ENCODE measurements at places on chromosomes 2 and 18. TPM values are rescaled to one million over a fixed set of nuclear protein-coding genes. Genes with fewer than 3 reads are reported as not detected.
A peak's percentile ranks its signal among the peaks of the same experiment; 100 is the strongest.

Gene FSHR
- not detected for total RNA-seq

Gene GAREM1
- total RNA-seq: 18.7 TPM

GRCh38 chr2:148965623-148966437 is 72.7 kb upstream of the LYPD6B start:
- H3K4me3 ChIP-seq: no peak overlapping the region
- H3K27me3 ChIP-seq: no peaks in the 10 kb centered on the region
- no peak for DNase-seq
- no peaks in the 10 kb centered on the region for H3K4me1 ChIP-seq
- H3K27ac ChIP-seq: no peak overlapping the region
- no peaks in the 10 kb centered on the region for H3K36me3 ChIP-seq

DNA sequence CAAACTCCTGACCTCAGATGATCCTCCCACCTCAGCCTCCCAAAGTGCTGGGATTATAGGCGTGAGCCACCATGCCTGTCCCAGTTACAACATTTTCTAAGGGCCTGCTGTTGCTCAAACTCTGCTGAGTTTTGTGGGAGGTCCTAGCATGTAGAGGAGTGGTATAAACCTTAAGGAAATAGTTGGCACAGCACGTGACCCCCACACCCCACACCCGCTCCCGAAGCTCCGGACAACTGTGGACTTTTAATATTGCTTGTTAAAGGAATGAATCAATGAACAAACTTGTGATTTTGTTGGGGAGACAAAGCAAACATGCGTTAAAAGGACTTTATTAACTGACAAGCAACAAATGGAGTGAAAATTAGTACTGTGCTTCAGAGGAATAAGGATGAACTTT is 137.8 kb upstream of the GATA6 start:
- peak; percentile 72 for DNase-seq
- no peaks in the 10 kb centered on the region for H3K27me3 ChIP-seq
- no peak overlapping the region for H3K4me3 ChIP-seq
- H3K4me1 ChIP-seq: no peaks in the 10 kb centered on the region
- H3K27ac ChIP-seq: peak overlapping the region; percentile 83
- H3K36me3 ChIP-seq: no peaks in the 10 kb centered on the region

- H3K27ac ChIP-seq: no peak overlapping the region
- peaks cover 14% of the 10 kb centered on the region for H3K4me1 ChIP-seq
- H3K36me3 ChIP-seq: no peaks in the 10 kb centered on the region
- DNase-seq: no peak
- no peak overlapping the region for H3K4me3 ChIP-seq
Observed at GRCh38 chr2:238716585-238716984, 131.3 kb upstream of the TWIST2 start.

Gene GAD1
- total RNA-seq: not detected

Data from stomach (tissue), 19 donors.